ENCODE measurements at places on chromosomes 1 and 21.

GRCh38 chr1:8858112-8858668 lies 20.3 kb downstream of the ENO1 start:
- DNase-seq = no peak

DNA sequence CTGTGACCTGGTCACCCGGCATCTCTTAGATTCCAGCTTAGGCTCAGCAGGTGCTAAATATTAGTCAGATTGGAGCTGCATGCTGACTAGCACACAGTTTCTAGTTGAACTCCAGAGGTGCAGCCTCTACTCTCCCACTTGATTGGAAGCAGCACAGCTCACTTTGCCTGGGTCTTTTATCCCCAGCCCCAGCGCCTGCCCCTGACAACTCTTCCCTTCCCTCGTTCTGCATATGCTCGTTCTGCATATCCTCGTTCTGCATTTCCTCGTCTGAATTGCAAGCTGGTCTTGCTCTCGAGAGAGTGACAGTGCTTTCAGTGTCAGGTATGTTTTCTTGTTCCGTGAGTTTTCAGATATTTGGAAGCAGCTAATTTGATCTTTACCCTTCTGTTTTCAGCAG lies 11.7 kb downstream of the COL18A1 start:
- no peak for DNase-seq

GRCh38 chr1:53594391-53595180 lies 135.4 kb downstream of the DMRTB1 start:
- no peak for DNase-seq

DNA sequence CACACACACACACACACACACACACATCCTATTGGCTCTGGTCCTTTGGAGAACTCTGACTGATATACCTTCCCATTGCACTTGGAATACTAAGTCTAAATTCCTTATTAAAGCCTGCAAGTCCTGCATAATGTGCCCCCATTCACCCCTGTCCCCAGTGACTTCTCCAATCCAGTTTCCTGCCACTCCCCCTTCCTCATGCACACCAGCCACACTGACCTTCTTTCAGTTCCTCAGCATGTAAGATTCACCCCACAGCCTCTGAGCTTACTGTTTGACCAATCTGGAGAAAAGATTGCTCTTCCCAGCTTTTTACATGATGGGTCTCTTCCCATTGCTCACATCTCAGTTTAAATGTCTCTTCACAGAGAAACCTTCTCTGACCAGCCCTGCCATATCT lies 146.6 kb downstream of the TBX15 start:
- DNase-seq = no peak

- DNase-seq = no peak
Measured at GRCh38 chr21:46148106-46148505, 7.3 kb downstream of the FTCD start.

- DNase-seq = no peak
Measured at GRCh38 chr1:155760751-155761475, 72.0 kb downstream of the DAP3 start.

GRCh38 chr1:11778844-11779623 lies 17.0 kb downstream of the C1orf167 start:
- no peak for DNase-seq

Measured in germinal center (tissue), 1 donor.